Osteoblast (primary cell): ENCODE measurements at places on chromosomes 7 and 10. TPM values are rescaled to one million over a fixed set of nuclear protein-coding genes. Genes with fewer than 3 reads are reported as not detected.

GRCh38 chr7:104007614-104008013 is 18.2 kb upstream of the RELN start:
- DNase-seq: no peak

- DNase-seq: peak; percentile 70
These were observed 743 bp downstream of the MKI67 start for GRCh38 chr10:128125416-128125943.

Gene TNKS2
- total RNA-seq: 61.5 and 63.4 TPM in 2 replicates

DNA sequence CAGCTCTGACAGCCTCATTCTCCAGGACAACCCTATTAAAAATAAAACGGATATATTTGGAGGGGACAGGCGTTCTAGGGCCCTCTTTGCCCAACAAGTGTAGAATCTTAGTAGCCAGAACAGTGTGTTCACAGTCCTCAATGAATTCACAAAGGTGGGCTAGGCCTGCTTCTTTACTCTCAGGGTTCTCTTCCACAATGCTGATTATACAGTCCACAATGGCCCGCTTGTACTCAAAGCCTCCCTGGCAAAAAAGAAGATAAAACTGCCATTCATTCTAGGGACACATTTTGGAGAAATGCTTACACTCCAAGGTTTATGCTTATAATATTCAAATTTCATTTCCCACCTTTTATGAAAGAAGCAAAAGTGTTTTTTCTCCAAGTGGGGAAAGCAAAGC is 62.6 kb downstream of the MEST start:
- DNase-seq: no peak

Gene CALCR
- total RNA-seq: not detected in 2 replicates

Gene NEUROG3
- not detected in 2 replicates for total RNA-seq

- DNase-seq: no peak
These were observed 7.9 kb upstream of the GSDME start for GRCh38 chr7:24764972-24765744.

DNA sequence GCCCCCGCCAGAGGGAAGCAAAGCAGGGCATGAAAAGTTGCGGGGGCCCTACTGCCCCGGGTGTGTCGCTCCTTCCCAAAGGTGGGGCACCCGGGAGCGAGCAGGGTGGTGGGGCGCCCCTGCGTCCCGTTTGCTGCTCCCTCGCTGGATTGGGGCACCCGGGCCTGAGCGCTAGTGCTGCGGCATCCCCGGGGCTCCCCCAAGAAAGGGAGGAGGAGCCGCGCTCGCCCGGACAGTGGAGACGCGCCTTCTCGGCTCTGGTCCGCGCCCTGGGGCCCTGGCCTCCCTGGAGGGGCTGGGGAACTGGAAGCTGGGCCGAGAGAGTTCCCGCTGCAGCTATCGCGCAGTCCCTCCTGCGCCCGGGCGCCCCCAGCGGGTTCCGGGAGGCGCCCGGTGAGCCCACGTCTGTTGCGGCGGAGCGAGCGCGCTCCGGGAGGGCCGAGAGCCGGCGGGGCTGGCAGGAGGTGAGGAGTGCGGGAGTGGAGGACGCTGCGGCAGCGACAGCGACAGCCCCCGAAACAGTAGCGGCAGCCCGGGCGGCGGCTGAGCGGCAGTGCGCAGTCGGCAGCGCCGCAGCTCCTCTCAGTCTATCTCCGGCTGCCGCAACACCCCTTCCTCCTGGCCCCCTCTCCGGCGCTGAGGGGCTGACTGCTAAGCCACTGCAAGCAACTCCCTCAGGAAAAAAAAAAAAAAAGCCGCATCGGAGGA is 504 bp upstream of the BMPER start:
- DNase-seq: peak; percentile 87

DNA sequence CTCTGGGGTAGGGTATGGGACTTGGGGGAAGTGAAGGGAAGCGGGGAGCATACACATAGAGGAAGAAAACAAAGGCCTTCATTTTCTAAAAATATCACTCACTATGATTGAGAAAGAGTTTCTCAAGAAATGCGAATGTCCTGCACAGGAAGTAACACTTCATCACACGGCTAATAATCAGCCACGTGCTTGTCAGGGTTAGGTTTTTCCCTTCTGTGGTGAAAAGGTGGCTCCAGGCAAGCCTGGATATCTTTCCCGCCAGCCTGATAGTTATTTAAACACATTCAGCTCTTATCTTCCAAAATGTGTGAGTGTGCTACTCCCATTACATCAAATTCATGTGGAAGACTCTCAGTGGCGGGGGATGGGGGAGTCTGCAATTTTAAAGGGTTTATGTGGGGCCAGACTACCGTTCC is 166.4 kb upstream of the ADO start:
- DNase-seq: no peak

GRCh38 chr7:76269895-76270294 is 32.6 kb upstream of the HSPB1 start:
- peak; percentile 52 for DNase-seq
